ENCODE measurements at places on chromosomes 6 and 20.
A peak's percentile ranks its signal among the peaks of the same experiment; 100 is the strongest.

GRCh38 chr6:41634657-41635056 is 3.6 kb upstream of the MDFI start:
- no peak for DNase-seq

DNA sequence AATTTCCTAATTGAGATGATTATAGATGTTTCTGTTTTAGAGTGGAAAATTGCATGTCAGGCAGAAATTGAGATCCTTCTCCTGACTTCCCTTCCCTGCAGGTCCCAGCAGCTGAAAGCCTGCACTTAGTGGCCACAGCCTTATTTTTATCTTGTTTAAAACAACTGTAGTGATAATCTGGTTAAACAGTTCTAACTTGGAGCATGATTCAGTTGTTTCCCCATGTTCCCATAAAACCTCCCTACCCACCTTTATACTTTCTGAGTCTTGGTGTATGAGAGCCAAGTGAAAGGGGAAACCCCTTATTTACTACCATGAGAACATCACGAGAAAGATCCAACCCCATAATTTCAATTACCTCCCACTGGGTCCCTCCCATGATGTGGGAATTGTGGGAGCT is 195.2 kb downstream of the SLC16A10 start:
- no peak for DNase-seq

GRCh38 chr6:35443341-35444030 is 8.7 kb upstream of the FANCE start:
- no peak for DNase-seq

GRCh38 chr6:44133003-44133931 is 5.9 kb downstream of the TMEM63B start:
- DNase-seq = no peak

- no peak for DNase-seq
Measured at GRCh38 chr6:24980507-24981385, 45.0 kb upstream of the RIPOR2 start.

DNA sequence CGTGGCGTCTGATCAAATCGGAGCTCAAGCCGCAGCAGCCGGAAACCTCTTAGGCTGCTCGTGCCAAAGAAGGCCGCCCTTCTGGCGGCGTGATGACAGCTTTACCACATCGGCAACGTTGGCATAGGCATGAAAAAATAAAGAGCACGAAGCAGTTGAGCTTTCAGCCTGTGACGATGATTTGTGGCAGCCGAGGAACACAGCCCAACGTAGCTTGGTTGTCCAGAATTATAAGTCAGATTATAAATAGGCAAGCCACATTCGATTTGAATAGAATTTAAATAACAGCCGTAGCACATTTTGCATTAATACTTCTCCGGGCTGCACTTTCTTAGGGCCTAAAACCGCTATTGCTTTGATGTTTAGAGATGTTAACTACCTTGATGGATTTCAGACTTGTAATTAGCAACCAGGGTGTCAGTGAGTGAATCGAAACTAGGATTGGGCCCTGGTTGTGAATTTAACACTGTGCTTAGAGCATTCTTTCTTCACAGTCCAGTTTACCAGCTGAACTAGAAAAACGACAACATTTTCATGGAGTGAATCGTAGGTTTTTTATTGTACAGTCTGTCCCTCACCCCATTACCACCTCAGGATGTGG is 864 bp upstream of the BCLAF1 start:
- DNase-seq = peak; percentile 26

- no peak for DNase-seq
Measured at GRCh38 chr20:59583428-59584277, 20.7 kb upstream of the PHACTR3 start.

GRCh38 chr6:24844903-24845302 is 46.2 kb upstream of the ARMH2 start:
- no peak for DNase-seq

GRCh38 chr20:20207291-20207690 is 155.0 kb downstream of the CFAP61 start:
- DNase-seq = no peak

DNA sequence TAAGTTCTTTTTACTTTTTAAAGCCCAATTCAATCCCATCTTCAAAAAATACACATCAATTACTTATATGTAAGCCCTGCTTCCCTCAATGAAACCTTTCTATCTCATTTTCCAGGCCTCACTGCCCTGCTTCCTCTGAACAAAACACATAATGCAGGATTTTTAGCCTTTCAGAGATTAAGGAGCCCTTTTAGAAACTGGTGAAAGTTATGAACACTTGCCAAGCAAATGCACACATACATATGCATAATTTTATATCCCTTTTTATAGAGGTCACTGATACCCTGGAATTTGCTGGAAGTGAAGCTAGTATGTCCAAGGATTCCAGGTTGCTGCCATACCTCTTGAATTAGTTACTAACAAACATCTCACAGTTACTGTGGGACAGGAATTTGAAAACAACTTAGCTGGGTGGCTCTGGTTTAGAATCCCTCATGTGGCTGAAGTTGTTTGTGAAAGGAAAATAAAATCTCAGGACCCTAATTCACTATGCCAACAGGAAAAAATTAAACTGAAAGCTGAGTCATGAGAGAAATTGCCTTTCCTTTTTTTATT is 75.8 kb downstream of the UBE3D start:
- DNase-seq = no peak

DNA sequence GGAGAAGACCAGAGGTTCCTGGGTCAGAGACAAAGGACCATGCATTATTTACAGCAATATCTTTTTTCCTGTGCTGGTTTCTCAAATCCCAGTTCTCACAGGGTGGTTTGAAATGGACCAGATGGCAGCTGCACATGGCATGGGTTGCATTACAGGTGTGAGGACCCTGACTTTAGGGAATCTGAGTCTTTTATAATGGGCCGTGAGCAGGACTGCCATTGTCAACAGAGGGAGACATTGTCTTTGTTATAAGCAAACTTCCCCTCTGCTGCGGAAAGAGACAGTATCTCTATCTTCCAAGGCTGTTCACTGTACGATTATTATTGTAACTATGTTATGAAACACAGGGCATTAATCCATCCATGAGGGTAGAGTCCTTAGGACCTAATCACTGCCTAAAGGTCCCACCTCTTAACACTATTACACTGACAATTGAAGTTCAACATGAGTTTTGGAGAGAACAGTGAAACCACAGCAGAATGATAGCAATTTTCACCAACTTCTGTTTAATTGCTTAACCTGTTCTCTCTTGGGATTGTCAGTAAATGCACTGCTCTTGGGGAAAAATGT is 156.1 kb upstream of the AGPAT4 start:
- no peak for DNase-seq

DNA sequence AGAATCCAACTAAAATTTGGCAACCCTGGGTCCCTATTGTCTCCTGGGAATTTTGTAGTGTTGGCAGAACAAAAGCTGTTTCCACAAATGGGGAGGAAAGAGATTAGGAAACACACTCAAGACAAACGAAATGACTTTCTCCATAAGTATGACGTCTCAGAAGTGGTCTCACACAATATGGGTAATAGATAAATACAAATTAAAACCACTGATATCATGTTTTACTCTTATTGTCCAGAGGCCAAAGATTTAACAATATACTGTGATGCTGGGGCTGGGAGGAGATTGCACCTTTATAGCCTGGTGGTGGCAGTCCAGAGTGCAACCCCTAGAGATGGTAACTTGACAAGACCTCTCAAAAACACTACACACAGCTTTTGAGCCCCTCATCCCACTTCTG is 18.6 kb downstream of the FKBP1A start:
- DNase-seq = no peak

GRCh38 chr6:157261606-157262005 is 61.7 kb downstream of the TMEM242 start:
- no peak for DNase-seq

- no peak for DNase-seq
Measured at GRCh38 chr20:49431329-49431728, 51.1 kb downstream of the KCNB1 start.

- DNase-seq = no peak
Measured at GRCh38 chr6:89215391-89215790, 1.8 kb downstream of the GABRR1 start.

DNA sequence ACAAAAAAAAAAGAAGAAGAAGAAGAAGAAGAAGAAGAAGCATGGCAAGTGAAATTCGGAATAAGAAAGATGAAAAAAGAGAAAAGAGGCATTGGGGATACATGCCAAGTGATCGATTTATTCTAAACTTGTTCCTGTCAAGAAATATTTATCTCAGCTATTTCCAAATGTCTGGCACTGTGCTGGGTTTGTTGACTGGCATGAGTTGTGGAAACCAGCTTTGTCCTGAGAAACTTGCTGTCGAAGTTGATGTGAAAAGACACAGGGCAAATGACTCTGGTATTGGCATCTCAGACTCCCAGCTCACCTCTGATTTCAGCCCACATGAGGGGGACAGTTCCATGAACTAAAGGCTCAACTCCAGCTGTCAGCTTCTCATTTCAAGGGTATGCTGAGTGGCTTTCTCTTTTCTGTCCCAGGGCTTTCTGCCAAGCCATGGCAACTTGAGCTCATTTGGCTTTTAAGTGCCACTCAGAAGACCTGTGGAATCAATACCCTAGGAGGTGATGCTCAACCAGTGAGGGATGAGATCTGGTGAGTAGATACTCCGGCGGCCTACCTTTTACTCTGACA is 253.3 kb upstream of the JAG1 start:
- DNase-seq = no peak

DNA sequence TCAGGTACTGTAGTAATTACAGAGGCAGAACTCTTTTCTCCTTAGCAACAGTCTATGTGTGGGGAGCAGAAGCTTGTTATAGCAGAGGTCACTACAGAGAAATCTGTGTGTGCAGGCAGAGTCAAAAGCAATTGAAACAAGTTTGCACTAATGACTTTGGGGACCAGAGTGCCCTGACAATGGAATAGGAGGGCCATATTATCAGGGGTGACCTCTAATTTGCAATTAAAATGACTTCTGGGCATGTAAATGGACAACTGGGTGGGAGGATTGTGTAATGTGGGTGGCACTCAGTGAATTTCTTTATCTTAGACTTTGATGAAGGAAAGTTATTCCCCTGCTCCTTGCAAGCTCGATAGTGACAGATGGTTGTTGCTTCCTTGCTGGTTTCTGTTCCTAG is 127.2 kb downstream of the PLCB4 start:
- DNase-seq = no peak

DNA sequence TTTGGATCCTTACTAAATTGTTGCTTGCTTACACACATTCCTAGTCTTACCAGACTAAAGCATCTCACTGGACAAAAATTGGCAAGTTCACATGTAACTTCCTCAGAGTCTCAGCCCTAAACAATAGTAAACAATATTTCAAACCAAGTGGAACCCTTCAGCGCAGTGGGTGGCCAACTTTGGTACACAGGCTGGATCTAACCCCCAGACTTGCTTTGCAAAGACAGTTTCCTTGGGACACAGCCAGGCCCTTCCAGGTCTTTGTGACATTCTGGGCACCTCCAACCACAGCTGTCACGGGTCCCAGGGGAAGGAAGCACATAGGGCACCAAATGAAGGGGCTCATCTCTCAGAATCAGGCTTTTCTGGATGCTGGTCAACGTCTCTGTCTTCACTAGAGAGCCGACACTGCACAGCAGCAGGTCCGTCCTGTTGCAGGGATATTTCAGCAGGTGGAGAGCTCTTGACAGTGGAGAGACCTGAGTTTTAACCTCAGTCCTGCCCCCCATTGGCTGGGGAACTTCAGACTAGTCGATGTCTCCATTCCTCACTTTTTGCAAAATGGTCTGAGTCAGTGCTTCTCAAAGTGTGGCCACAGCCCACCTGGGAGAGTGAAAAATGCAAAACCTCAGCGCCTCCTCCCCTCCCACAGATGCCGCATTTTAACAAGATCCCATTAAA is 91.4 kb downstream of the BFSP1 start:
- DNase-seq = no peak

DNA sequence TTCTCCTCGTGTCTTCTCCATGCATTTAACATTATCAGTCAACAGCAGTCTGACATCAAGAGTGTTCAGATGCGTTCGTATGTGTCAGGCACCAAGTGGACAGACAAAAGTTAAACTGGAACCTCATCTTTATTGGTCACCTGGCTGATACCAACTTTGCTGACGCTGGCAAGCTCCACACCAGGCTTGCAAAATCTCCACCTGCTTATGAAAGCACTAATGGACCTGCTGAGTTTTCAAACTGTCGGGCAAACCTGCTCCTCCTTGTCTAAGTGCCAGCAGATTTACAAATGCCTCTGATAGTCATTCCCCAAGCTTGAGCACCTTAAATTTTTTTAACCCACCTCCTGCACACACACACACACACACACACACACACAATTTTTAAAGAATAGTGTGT is 27.9 kb upstream of the DSP start:
- no peak for DNase-seq

DNA sequence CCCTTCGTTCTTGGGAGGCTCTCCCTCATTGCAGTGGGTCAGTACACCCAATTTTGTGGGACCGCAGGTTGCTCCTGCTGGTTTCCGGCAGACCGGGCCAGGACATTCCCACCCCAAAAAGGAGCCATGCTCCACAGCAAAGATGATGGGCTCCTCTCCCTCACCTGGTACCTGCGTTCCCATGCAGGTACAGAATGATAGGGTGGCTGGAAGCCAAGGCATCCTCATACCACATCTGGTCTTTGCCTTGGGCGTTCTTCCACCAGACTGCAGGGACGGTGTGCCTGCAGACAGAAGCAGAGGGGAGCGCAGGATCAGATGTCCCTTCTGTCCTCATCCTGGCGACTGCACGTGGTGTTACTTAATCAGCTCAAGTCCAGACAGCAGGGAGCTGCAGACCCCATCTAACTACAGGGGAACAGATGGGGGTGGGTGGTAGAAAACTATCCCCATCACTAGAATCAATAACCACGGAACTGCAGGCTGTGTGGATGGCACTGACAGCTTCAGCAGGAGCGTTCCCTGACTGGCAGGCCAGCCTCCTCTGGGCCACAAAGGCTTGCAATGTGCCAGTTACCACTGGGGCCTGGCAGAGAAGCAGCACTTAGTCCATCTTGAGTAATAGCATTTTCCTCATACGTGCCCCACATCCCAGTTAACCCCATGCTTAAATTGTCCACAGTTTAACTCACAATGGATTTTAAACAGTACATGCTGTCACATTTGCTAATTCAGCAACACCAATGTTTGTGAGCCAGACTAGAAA is 70.4 kb downstream of the ABHD12 start:
- DNase-seq = no peak
